ENCODE measurements at places on chromosomes 7 and 10. TPM values are rescaled to one million over a fixed set of nuclear protein-coding genes. Genes with fewer than 3 reads are reported as not detected.

Gene ZNF107
- polyA plus RNA-seq, result 2.0 TPM

Gene NRP1
- polyA plus RNA-seq, result 129 TPM

Gene KCP
- not detected for polyA plus RNA-seq

DNA sequence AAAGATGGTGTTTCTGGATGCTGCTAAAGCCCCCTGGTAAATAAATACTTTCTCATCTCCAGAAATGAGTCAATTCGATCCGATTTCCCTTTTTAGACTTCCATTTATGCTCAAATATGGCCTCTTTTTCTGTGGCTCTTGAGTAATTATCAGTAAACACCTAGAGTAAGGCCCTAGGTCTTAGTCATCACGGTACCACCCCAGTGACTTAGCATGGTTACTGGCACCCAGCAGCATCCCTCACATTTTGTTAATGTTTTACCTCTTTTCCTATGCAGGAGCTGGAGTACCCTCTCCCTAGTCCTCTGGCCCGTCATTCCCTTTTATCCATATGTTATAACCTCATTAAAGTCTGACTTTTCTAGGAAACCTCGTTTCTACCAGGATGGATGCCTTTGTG, 19.5 kb downstream of the CHN2 start:
- no peaks in the 10 kb centered on the region for H3K36me3 ChIP-seq
- DNase-seq, result no peak
- no peaks in the 10 kb centered on the region for H3K27me3 ChIP-seq
- H3K27ac ChIP-seq, result no peak overlapping the region
- H3K4me1 ChIP-seq, result no peaks in the 10 kb centered on the region
- H3K4me3 ChIP-seq, result no peak overlapping the region

- H3K4me3 ChIP-seq, result no peak overlapping the region
- H3K27ac ChIP-seq, result peak overlapping the region; percentile 37
- no peak for DNase-seq
- no peaks in the 10 kb centered on the region for H3K36me3 ChIP-seq
These were observed 5.3 kb upstream of the NAT16 start for GRCh38 chr7:101185258-101185839.

DNA sequence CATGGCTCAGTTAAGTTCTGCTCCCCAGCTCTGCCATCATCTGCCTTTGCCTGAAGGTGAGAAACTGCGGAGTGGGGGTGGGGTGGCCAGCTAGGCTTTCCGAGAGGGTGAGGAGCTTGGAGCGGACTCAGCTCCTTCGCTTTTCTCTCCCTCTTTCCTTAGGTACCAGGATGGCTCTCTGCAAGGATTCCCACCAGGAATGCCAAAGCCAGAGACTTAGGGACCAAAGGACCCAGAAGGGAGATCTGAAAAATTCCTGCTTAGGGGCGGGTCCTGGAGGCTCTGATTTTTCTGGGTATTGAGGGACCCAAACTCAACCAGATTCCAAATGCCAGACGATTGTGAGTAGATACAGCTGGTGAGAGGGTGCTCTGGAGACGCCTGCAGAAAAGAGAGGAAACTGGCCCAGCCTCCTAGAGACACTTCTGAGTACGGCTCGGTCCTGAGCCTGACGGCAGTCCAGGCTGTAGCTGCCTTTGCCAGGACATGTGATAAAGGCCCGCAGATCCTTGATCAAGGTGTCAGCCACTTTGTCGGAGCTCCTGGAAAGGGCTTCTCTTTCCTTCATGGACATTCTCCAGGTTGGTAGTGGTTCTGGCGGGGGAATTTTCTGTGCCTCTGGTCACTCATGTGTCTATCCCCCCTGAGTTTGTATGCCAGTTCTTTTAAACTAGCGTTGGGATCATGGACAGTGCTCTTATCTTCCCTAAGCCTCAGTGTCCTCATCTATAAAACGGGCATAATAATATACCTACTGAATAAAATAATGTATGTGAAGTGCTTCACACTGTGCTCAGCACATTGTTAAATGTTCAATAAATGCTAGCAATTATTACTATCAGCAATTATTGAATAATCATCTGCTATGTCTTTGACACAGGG, 42.5 kb upstream of the BTRC start:
- H3K27me3 ChIP-seq, result peaks cover 3% of the 10 kb centered on the region
- no peak overlapping the region for H3K4me3 ChIP-seq
- H3K27ac ChIP-seq, result no peak overlapping the region
- H3K36me3 ChIP-seq, result no peaks in the 10 kb centered on the region
- peak; percentile 49 for DNase-seq
- H3K4me1 ChIP-seq, result no peaks in the 10 kb centered on the region

DNA sequence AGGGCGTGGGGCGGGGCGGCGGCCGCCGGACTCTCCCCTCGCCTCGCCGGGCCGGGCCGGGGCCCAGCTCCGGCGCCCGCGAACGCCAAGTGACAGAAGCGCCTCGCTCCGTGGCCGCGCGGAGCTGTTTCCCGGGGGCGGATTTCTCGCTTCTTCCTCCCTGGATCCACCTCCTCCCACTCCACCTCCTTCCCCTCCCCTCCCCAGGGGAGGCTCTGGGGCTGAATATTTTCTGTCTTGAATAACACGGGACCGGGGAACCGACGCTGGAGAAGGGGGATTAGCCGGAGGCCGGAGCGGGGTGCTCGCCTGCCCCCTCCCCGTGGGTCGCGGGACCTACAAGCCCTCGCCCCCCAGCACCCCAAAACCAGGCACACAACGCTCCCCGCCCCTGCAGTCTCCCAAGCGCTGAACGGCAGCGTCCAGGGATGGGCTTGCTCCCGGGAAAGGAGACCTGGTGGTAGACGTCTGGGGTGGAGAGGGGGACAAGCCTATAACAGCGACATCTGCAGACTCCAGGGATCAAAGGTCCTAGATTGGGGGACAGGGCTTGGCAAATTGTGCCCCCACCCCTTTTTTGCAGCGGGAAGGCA, at the start of gene ARHGAP21:
ARHGAP21 (minus strand) TSS at position 100 of the 593 bp plus-strand sequence. CDS start 1,988 bp downstream, outside the sequence.
- H3K4me1 ChIP-seq, result peaks cover 26% of the 10 kb centered on the region
- peak within 1 kb of the TSS; percentile 91 for H3K27ac ChIP-seq

DNA sequence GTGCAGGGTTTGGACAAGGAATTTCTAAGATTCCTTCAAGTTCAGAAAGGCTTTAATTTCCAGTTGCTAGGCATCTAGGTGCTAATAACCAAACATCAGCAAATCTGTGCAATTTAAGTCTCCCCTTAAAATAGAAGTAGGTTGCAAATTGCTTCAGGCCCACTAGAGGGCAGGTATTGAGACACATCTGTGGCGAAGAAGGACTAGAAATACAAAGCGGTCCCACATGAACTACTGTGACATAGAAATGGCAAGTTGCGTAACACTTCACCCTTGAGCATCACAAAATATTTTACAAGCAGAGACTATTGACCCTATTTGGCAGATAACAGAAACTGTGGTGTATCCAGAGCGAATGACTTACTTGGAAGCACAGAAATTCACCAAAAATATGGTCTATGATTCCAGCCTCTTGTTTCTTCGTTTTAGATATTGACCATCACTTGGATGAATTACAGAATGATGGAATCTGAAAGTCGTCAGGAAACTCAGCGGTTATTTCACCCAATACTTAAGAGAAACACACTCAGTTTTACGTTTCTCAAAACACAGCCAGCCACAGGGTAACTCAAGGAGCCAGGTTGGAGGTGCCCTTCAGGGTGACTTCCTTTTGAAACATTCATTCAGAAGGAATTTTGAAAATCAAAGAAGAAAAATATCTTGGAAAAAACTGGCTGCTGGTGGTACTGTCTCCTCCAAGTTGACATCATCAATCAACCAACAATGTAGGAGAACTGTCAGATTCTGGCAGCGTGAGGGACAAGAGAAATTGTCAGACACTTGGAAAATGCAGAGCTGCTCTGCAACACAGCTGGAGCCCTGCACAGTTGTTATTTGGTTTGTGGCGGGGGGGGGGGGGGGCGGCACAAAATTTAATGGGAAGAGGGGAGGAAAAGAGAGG, 256.3 kb upstream of the MINDY3 start:
- no peak overlapping the region for H3K27ac ChIP-seq
- peak overlapping the region; percentile 48 for H3K4me3 ChIP-seq
- no peaks in the 10 kb centered on the region for H3K4me1 ChIP-seq
- H3K36me3 ChIP-seq, result no peaks in the 10 kb centered on the region
- DNase-seq, result peak; percentile 30
- H3K27me3 ChIP-seq, result no peaks in the 10 kb centered on the region

DNA sequence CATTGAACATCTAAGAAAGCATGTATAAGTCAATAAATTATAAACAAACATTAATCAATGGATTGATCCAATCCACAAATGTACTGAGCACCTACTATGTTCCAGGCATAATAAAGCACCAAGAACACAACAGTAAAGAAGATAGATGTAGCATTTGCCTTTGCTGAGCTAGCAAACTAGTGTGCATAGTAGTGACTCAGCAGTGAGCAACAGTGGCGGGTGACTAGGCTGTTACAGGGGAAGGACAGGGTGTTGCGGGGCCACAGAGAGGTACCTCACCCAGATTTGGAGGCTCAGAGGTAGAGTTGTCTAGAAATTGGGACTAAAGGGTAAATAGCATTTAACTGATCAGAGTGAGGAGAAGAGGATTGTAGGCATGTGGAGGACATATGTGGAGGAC, 83.6 kb downstream of the NXPH1 start:
- no peaks in the 10 kb centered on the region for H3K4me1 ChIP-seq
- no peaks in the 10 kb centered on the region for H3K36me3 ChIP-seq
- H3K27me3 ChIP-seq, result no peaks in the 10 kb centered on the region
- H3K4me3 ChIP-seq, result no peak overlapping the region

GRCh38 chr10:120381931-120382330, 75.1 kb upstream of the PLPP4 start:
- no peaks in the 10 kb centered on the region for H3K27me3 ChIP-seq
- H3K27ac ChIP-seq, result no peak overlapping the region
- no peaks in the 10 kb centered on the region for H3K36me3 ChIP-seq
- H3K4me1 ChIP-seq, result no peaks in the 10 kb centered on the region
- no peak overlapping the region for H3K4me3 ChIP-seq

DNA sequence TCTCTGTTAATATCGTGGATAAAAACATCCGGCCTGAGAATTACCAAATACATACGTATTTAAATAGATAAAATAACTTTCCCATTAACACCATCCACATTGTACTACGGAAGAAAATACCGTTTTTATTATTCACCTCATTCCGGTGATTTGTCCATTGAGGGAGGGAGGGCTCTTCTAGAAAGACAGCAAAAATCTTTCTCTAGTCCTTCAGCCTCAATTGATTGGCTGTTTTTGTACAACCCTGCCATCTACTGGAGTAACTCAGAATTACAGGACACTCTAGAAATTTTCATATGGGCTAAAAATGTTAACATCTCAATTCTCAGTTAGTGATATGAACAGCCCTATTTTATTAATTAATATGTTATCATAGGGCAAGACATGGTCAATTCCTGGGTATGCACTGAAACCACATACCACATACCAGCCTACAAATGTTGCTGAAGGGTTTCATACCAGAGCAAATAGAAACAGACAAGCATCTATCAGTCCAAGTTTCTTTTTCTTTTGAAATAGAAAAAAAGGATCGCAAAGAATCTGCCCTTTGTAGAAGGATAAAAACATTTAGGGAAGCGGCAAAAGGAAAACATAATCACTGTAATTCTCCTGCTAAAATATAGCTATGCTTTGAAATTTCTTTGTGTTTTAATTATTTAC, 55.8 kb upstream of the CDCA7L start:
- peaks cover 24% of the 10 kb centered on the region for H3K27me3 ChIP-seq
- peak; percentile 66 for DNase-seq
- H3K27ac ChIP-seq, result no peak overlapping the region
- H3K4me1 ChIP-seq, result no peaks in the 10 kb centered on the region
- no peaks in the 10 kb centered on the region for H3K36me3 ChIP-seq

- H3K4me1 ChIP-seq, result no peaks in the 10 kb centered on the region
- H3K27ac ChIP-seq, result no peak overlapping the region
- no peak for DNase-seq
- no peaks in the 10 kb centered on the region for H3K27me3 ChIP-seq
These were observed 136.1 kb downstream of the ICA1 start for GRCh38 chr7:8125680-8126444.

- no peaks in the 10 kb centered on the region for H3K4me1 ChIP-seq
- no peak for DNase-seq
- no peaks in the 10 kb centered on the region for H3K36me3 ChIP-seq
- peaks cover 13% of the 10 kb centered on the region for H3K27me3 ChIP-seq
- no peak overlapping the region for H3K4me3 ChIP-seq
- no peak overlapping the region for H3K27ac ChIP-seq
These were observed 8.6 kb downstream of the GJD4 start for GRCh38 chr10:35613597-35614226.

- no peak for DNase-seq
- H3K4me3 ChIP-seq, result no peak overlapping the region
- peaks cover 17% of the 10 kb centered on the region for H3K4me1 ChIP-seq
- no peak overlapping the region for H3K27ac ChIP-seq
- no peaks in the 10 kb centered on the region for H3K36me3 ChIP-seq
These were observed 32.9 kb upstream of the JCAD start for GRCh38 chr10:30092151-30092790.

- H3K36me3 ChIP-seq, result no peaks in the 10 kb centered on the region
- DNase-seq, result no peak
These were observed 692.7 kb downstream of the MAGI2 start for GRCh38 chr7:78760620-78761355.

DNA sequence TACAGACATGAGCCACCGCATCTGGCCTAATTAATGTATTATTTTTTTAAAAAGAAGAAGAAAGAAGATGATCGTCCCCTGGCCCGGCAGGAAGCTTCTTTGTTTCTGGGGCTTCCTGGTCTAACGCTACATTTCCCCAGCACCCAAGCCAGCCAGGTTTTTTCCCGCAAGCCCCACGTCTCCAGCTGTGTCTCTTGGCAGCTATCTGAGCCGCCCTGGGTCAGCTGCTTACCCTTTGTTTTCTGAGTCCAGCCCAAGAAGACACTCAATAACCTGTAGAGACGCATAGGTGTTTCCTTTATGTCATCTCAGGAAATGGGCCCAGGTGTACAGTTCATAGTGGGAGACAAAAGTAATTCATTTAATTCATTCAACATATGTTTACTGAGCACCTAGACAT, 110.2 kb downstream of the MTPAP start:
- H3K36me3 ChIP-seq, result no peaks in the 10 kb centered on the region
- no peaks in the 10 kb centered on the region for H3K4me1 ChIP-seq
- no peak overlapping the region for H3K27ac ChIP-seq
- H3K27me3 ChIP-seq, result no peaks in the 10 kb centered on the region
- no peak overlapping the region for H3K4me3 ChIP-seq
- no peak for DNase-seq

GRCh38 chr7:156823435-156823834, 69.5 kb downstream of the LMBR1 start:
- H3K27me3 ChIP-seq, result no peaks in the 10 kb centered on the region
- H3K27ac ChIP-seq, result no peak overlapping the region
- no peak overlapping the region for H3K4me3 ChIP-seq

- H3K27me3 ChIP-seq, result no peaks in the 10 kb centered on the region
- DNase-seq, result no peak
- H3K4me3 ChIP-seq, result no peak overlapping the region
- peaks cover 4% of the 10 kb centered on the region for H3K36me3 ChIP-seq
These were observed 64.7 kb downstream of the GSDME start for GRCh38 chr7:24692592-24692991.

GRCh38 chr10:49599546-49599945, 10.6 kb upstream of the SLC18A3 start:
- no peaks in the 10 kb centered on the region for H3K36me3 ChIP-seq
- H3K27me3 ChIP-seq, result no peaks in the 10 kb centered on the region
- H3K27ac ChIP-seq, result no peak overlapping the region
- no peak for DNase-seq
- no peak overlapping the region for H3K4me3 ChIP-seq
